ENCODE measurements at places on chromosomes 4 and X. TPM values are rescaled to one million over a fixed set of nuclear protein-coding genes. Genes with fewer than 3 reads are reported as not detected.

Gene RNF212
- 0.60 TPM for total RNA-seq

Gene USP27X
- 2.9 TPM for total RNA-seq

Gene TMEM156
- total RNA-seq, result not detected

Gene NHS
- 0.94 TPM for total RNA-seq

Gene ETFDH
- total RNA-seq, result 19.3 TPM

Gene ATP7A
- 7.7 TPM for total RNA-seq

Gene TREX2
- 2.9 TPM for total RNA-seq

All from smooth muscle cell of the coronary artery (primary cell).